ENCODE measurements at places on chromosomes 1 and 21.

- peaks cover 13% of the 10 kb centered on the region for H3K4me1 ChIP-seq
- H3K4me3 ChIP-seq: no peak overlapping the region
- H3K27me3 ChIP-seq: no peaks in the 10 kb centered on the region
- peak overlapping the region; percentile 23 for H3K27ac ChIP-seq
- no peak for DNase-seq
- H3K36me3 ChIP-seq: no peaks in the 10 kb centered on the region
Measured at GRCh38 chr1:92972409-92973129, 11.3 kb upstream of the DIPK1A start.

DNA sequence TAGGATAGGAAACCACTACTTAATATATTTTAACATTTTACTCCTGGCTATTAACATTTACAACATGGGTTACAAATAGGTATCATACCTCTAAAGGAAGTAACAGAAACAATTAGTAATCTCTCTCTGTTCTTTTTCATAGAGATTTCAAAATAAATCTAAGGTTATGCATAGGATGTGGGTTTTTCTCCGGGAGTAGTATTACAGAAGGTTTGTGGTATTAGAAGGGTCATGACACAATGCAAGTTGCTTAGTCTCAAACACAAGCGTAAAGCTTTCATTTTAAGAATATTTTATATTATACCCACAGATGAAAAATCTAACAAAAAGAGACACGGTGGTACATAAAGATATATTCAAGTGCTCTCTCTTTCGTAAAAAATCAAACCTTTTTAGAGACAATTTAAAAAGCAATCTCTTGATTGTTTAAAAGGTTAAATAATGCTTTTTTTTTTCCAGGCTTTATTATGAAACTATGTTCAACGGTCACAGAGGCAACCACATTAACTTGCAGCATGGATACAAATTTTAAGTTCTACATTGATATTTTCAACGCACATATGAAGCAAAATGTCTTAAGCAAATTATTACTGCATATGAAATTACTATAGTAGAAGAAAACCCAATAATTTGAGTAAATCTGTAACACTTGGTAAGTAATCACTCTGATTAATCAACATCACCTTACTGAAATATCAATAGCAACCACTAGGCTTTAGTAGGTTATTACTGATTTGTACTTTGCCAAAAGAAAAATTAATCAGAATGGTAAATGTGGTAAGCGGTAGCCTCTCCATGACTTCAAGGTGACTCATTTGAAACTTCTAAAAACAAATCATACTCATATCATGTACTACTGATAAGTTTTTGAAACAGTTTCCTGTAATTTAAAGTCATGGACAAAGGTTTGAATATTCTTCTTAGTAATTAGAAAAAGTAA, 97.4 kb upstream of the GFI1 start:
- H3K4me1 ChIP-seq: peaks cover 7% of the 10 kb centered on the region
- H3K27me3 ChIP-seq: no peaks in the 10 kb centered on the region
- H3K36me3 ChIP-seq: no peaks in the 10 kb centered on the region
- H3K4me3 ChIP-seq: peak overlapping the region; percentile 22

DNA sequence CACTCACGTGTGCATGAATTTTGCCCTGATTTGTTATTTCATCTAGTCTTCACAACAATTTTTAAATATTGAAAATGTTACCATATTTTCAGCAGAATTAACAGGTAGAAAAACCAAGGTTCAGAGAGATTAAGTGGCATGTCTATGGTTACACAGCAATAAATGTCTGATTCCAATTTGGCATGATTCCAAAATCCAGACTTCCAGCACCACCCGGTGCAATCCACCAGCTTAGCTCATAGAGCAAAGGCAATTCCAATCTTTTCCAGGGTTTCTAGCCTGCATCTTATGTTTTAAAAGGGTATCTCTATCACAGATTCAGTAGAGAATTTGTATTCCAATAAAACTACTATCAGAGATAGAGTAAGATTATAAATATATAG, 161.8 kb downstream of the TPR start:
- no peak overlapping the region for H3K27ac ChIP-seq
- no peaks in the 10 kb centered on the region for H3K4me1 ChIP-seq
- no peaks in the 10 kb centered on the region for H3K36me3 ChIP-seq
- H3K27me3 ChIP-seq: no peaks in the 10 kb centered on the region
- DNase-seq: no peak

DNA sequence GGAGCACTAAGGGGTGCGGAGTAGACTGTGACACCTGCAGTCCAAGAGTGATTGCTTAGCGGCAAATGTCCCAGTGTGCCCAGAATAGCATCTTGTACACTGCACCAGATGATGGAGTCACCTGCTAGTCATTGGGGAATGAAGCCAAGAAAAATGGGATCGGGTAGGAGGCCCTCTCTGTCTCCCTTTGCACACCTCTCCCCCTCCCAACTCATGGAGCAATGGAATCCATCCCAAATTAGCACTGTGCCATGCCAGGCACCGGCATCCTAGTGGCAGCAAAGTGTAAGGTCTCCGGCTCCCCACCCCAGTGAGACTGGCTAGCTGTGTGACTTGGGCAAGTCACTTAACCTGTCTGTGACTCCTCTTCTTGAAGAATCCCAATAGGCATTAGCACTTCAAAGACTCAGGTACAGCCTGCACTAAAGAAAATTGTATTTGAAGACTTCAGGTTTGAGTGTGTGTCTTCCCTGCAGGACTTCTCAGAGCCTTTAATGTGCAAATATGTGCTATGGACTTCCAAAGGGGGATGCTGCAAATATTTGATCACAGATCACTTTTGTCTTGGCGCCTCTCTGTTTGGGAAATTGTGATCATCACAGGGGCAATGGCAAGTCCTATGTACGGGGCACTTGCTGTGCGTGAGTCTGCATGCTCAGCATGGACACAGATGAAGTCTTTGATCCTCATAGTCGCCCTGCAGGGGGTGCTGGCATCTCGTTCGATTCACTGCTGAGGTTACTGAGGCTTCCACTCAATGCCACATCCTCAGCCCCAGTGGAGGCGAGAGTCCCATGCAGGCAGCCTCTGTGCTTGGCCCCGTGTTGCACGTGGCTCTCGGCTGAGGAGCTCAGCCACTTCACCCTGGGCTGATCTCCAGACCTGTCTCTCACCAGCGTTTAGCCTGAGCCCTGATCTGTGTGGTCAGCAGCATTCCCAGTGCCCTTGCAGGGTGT, 272.9 kb upstream of the C1orf174 start:
- H3K36me3 ChIP-seq: no peaks in the 10 kb centered on the region
- H3K27me3 ChIP-seq: no peaks in the 10 kb centered on the region
- no peak overlapping the region for H3K4me3 ChIP-seq
- H3K27ac ChIP-seq: no peak overlapping the region
- no peak for DNase-seq
- no peaks in the 10 kb centered on the region for H3K4me1 ChIP-seq

DNA sequence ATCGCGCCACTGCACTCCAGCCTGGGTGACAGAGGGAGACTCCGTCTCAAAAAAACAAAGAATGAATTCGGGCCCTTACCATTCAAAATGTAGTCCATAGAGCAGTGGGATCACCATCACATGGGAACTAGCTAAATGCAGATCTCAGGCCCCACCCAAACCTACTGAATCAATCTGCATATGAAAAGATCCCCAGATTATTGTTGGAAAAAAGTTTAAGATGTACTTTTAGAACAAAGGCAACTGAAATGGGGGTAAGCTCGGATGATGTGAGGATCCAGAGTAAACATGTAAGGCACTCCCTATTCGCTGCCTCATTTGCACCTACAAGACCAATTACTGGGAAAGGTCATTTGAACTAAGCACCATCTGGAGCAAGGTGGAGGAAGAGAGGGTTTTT, 803 bp upstream of the FLAD1 start:
- peak overlapping the region; percentile 58 for H3K4me3 ChIP-seq
- peaks cover 9% of the 10 kb centered on the region for H3K4me1 ChIP-seq
- no peaks in the 10 kb centered on the region for H3K27me3 ChIP-seq
- DNase-seq: no peak

- DNase-seq: no peak
- H3K4me3 ChIP-seq: no peak overlapping the region
- no peaks in the 10 kb centered on the region for H3K36me3 ChIP-seq
- no peaks in the 10 kb centered on the region for H3K27me3 ChIP-seq
- no peaks in the 10 kb centered on the region for H3K4me1 ChIP-seq
- no peak overlapping the region for H3K27ac ChIP-seq
Measured at GRCh38 chr21:23578027-23578426, 2029.3 kb downstream of the MRPL39 start.

- no peak overlapping the region for H3K27ac ChIP-seq
- peaks cover 4% of the 10 kb centered on the region for H3K27me3 ChIP-seq
- H3K4me1 ChIP-seq: no peaks in the 10 kb centered on the region
- DNase-seq: no peak
- no peak overlapping the region for H3K4me3 ChIP-seq
Measured at GRCh38 chr1:233482388-233482787, 131.5 kb upstream of the KCNK1 start.

- H3K27ac ChIP-seq: peak overlapping the region; percentile 47
- no peak overlapping the region for H3K4me3 ChIP-seq
- peaks cover 5% of the 10 kb centered on the region for H3K36me3 ChIP-seq
- no peaks in the 10 kb centered on the region for H3K4me1 ChIP-seq
- no peak for DNase-seq
Measured at GRCh38 chr1:88985032-88985431, 7.4 kb downstream of the KYAT3 start.

- H3K27me3 ChIP-seq: peaks cover 30% of the 10 kb centered on the region
- H3K4me1 ChIP-seq: peaks cover 12% of the 10 kb centered on the region
- peak overlapping the region; percentile 49 for H3K4me3 ChIP-seq
- H3K27ac ChIP-seq: no peak overlapping the region
- no peak for DNase-seq
- H3K36me3 ChIP-seq: no peaks in the 10 kb centered on the region
Measured at GRCh38 chr1:75615613-75616435, 4.9 kb upstream of the SLC44A5 start.

DNA sequence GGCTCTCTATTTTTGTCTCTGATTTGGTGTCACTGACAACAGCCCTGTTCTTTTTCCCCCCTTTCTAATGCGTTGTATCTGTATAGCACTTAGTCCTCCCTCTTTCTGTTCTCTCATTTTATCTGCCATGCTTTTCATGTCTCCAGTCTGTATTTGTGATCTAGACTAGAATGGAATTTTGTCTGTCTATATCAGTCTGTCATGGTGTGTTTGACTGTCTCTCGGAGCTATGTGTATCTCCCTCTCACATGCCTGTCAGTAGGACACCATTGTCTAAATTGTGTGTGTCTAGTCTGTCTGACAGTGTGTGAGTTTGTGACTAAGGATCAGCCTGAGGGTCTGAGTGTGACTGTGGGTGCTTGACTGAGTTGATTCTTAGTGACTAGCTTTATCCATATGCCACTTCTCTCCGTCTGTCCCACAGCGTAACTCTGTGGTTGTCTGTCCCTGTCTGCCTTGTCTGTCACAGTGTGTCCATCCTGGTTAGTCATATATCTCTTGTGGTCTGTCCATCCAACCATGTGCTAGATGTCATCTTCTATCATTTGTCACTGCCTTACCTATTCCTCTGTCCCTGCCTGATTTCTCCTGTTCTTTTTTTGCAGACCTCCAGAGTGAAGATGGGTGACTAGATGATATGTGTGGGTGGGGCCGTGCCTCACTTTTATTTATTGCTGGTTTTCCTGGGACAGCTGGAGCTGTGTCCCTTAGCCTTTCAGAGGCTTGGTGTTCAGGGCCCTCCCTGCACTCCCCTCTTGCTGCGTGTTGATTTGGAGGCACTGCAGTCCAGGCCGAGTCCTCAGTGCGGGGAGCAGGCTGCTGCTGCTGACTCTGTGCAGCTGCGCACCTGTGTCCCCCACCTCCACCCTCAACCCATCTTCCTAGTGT, 1.4 kb upstream of the B4GALT2 start:
- no peak for DNase-seq
- peaks cover 19% of the 10 kb centered on the region for H3K36me3 ChIP-seq
- H3K4me1 ChIP-seq: peaks cover 28% of the 10 kb centered on the region
- no peaks in the 10 kb centered on the region for H3K27me3 ChIP-seq

DNA sequence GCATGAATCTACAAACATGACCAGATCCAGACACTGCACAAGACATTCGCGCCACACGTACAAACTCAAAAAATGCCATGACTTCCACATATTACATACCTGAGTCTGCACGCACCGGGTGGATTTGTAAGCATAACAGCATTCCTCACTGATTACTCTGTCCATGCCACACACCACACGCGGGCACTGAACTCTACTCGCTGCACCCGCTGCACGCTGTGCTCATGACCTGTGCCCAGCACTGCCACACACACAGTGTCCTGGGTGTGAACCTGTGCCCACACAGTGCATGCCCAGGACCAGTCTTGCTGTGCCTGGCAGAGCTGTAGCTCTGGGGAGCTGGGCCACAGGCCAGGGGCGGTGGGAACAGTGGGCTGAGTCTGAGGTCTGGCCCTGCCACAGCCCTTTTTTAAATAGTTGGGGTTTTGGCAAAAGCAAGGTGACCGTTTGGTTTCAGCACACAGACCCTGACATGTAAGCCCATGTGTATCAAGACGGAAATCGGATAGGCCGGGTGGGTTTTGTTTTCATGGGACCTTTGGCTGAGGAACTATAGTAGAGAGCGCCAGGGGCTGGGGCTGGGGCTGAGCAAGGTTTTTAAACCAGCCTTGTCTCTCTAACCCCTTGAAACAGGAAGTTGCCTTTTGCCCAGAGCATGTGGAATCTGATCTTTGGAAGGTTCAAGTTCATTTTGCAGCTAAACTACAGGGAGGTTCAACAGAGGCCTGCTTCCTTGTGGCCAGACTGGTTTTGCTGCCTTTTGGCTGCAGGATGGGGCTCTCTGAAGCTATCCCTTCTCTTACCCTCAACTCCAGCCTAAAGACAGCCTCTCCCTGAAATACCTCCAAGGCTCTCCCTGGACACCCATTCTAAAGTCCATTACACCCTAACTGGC, 12.3 kb upstream of the GOLT1A start:
- H3K36me3 ChIP-seq: no peaks in the 10 kb centered on the region
- no peaks in the 10 kb centered on the region for H3K4me1 ChIP-seq
- H3K27ac ChIP-seq: no peak overlapping the region
- no peak overlapping the region for H3K4me3 ChIP-seq
- DNase-seq: no peak
- H3K27me3 ChIP-seq: no peaks in the 10 kb centered on the region

- no peak for DNase-seq
- peaks cover 28% of the 10 kb centered on the region for H3K36me3 ChIP-seq
- no peak overlapping the region for H3K4me3 ChIP-seq
Measured at GRCh38 chr1:206573762-206574161, 38.5 kb downstream of the EIF2D start.

DNA sequence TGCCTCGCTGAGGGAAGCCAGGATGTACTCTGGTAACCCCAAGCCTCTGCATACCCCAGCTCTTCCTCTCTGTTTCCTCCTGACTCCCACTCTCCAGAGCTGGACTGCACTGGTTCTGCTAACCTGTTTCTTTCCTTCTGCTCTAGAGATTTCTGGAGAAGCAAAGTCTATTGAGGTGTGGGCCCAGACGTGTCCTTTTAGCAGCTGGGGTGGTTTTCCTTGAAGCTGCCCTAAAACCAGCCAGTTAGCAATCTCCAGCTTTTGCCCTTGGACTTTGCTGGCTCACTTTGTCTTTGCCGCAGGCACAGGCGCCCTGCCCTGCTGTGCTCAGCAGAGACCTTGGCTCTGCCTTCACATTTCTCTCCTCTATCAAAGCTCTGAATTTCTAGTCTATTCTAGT, 171.8 kb upstream of the IVNS1ABP start:
- H3K4me1 ChIP-seq: no peaks in the 10 kb centered on the region
- no peak overlapping the region for H3K4me3 ChIP-seq
- no peaks in the 10 kb centered on the region for H3K36me3 ChIP-seq
- H3K27ac ChIP-seq: no peak overlapping the region

GRCh38 chr1:30905916-30906620, 2.5 kb downstream of the SDC3 start:
- peaks cover 9% of the 10 kb centered on the region for H3K4me1 ChIP-seq
- no peaks in the 10 kb centered on the region for H3K36me3 ChIP-seq
- H3K27ac ChIP-seq: no peak overlapping the region
- H3K4me3 ChIP-seq: no peak overlapping the region

Measured in effector memory CD4-positive, alpha-beta T cell (primary cell).